ENCODE measurements at places on chromosomes 12 and 14.

DNA sequence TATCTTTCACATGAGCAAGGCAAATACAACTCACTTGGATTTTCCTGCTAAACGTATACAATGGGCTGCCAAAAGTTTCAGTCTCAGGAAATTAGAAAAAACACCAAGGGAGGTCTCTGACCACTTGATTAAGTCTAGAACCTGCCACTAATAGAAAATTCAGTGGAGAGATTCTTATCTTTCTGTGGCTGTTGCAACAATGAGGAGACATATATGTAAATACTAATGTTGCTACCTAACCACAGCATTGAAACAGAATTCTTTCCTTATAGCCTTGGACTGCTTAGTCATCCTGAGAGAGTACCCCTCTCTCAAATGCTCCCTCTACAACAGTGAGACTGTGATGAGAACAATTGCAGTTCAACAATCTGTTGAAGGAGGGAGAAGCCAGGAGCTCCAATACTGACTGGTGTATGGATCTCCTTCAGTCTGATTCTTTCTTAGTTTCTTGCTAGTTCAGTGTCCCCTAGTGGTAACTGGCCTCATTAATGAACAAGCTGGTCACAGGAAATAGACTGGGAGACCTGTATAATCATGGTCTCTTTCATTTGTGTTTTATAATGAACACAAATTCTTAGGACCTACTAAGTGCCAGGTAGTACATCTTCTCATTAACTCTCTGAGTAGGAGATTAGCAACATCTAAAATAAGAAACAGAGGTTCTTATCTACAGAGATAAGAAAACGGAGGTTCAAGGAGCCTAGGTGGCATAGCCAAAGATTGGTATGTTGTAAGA, 164.5 kb downstream of the SLC38A4 start:
- no peak for DNase-seq

DNA sequence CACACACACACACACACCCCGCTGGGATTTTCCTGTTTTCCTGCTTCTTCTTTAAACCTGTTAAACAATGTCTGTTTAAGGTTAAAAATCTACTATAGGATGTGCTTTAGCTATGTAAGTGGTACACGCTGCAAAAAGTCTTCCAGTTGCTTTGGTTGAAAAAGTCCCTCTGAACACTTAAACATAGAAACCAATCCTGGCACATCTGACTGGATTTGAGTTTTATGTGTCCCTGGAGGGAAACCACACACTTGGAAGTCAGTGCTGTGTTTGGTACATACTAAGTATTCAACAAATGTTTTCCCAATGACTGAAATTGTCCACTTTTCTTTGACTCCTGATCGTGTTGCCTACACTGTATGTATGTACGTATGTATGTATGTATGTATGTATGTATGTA, 22.0 kb downstream of the CFL2 start:
- DNase-seq = no peak

DNA sequence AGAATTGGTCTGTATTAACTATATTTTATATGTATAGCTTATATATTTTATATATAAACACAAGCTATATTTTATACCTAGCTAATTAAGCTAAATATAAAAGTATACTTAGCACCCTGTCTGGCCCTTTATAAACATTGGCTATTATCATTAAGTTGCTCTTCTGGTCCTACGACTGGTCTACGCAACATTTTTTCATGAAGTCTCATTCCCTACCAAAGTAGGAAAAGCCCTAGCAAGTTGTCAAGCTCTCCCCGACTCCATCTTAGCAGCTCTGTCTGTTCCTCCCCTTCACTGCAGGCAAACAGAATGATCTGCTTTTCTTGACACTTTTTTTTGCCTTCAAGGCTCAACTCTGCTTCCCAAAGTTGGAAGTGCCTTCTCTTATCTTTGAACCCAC, 36.7 kb upstream of the ELK3 start:
- DNase-seq = no peak

GRCh38 chr12:2264651-2265232, 212.0 kb downstream of the CACNA1C start:
- DNase-seq = no peak

GRCh38 chr12:113852695-113853490, 113.2 kb downstream of the RBM19 start:
- no peak for DNase-seq

GRCh38 chr12:68675101-68675842, 11.5 kb upstream of the NUP107 start:
- peak; percentile 53 for DNase-seq

DNA sequence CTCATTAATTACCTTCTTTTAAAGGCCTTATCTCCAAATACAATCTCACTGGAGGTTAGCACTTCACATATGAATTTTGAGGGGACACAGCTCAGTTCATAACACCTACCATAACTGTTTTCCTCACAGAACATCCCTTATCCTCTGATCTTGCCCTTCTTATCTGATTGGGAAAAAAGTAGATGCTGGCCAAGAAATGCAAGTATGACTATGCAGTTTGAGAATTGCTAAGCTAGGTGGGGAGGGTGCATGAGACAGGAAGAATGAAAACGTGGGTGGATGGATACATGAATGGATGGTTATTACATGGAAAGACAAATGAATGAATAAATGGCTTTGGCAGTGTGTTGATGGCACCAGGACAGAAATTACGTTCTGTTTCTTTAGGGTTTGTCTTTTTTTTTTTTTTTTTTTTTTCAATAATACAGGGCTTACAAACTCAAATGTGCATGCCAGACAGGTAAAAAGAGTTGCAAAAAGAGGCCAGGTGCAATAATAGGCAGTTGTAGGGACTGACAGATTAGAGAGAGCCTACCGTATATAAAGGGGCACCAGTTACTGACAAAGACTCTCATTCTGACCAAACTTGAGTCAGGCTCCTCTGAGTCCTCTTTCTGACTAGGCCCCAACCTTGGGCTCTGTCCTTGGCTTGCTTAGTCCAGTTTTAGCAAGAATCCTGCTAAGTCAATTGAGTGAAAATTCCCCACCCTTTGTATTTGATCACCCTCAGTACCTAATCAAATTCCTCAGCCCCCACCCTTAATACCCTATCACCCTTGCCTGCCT, 304.9 kb downstream of the ZFP36L1 start:
- DNase-seq = no peak

- no peak for DNase-seq
Measured at GRCh38 chr14:54727929-54728328, 161.0 kb downstream of the SAMD4A start.

DNA sequence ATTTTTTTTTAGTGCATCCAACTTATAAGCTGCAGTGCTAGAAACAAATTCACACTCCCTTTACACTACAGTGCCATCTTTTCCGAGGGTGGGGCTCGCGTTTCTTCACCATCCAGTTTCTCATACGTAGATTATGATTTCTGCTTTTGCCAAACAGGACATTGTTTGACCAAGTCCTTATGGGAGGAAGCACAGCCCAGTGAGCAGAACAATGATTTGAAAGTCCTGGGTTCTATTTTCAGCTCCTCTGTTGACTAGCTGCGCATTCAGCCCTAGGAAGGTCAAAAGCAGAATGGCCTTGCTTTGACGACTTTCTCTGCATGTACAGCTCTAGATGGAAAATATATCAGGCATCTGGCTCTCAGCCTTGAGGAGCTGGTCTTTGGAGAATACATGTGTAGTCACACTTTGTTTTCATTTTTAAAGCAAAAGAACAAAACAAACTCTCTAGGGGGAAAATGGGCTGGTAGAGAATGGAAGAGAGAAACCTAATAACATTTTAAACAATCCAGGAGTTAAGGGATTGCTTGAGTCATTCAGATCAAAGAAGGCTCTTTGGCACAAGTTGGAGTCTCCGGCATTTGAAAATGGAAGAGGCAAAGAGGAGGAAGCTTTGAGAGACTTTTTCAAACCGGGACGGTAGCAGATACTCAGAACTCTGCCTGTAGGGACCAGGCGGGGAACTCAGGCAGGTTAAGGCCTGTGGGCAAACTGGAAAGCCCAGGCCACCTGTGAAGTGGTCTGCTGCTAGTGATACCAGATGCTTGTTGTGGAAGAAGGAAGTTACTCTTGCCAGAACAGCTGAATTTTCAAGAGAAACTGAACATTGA, 257.3 kb upstream of the PLEKHG7 start:
- no peak for DNase-seq

GRCh38 chr14:56005191-56006053, 112.8 kb upstream of the PELI2 start:
- DNase-seq = no peak

DNA sequence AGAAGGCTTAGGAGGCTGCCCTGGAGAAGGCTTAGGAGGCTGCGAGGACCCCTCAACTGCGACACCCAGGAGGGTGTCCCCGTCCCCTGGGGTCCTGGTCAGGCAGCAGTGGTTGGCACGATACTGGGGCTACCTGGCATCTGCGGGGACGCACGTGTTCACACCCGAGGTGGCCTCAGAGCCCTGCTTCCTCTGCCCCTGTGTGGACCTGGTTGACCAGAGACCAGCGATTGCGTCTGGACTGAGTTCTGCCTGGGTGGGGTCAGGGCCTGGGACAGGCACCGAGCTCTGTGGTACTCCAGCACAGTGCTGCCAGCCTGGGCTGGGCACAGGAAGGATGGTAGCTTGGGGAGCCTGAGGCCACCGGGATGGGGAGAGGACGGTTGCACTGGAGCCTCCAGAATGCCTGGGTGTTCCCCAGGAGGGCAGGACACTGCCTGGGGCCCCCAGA, 735 bp downstream of the ASPG start:
- no peak for DNase-seq

DNA sequence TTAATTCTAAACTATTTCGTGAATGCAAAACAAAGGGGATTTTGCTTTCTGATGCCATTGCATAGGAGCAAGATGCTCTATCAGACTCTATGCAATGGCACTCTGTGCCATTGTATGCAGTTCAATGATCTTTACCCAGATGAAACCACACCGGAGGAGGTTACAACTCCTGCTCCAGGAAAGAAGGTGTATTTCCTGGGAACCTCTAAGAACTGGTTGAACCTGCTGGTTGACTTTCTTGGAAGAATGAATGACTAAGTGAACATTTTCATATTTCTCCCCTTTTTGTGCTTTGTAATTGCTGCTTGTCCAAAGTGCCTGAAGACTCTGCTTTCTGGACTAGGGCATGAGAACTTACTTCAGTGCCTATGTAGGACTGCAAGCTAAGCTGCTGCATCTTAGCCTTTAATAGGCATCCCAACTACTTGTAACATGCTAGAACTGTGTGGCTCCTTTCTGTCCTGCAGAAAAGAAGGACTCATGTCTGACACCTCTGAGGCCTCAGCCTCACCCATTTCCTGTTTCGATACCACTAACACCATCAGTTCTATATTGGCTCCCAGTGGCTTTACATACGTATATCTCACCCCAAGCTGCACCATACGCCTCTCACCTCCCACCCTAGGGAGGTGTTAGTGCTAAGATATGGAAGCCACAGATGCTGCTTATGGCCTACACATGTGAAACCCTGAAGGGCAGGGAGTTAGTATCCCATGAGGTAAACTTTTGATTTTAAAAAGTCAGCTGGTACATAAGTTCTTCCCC, 193.5 kb upstream of the CNOT2 start:
- no peak for DNase-seq

DNA sequence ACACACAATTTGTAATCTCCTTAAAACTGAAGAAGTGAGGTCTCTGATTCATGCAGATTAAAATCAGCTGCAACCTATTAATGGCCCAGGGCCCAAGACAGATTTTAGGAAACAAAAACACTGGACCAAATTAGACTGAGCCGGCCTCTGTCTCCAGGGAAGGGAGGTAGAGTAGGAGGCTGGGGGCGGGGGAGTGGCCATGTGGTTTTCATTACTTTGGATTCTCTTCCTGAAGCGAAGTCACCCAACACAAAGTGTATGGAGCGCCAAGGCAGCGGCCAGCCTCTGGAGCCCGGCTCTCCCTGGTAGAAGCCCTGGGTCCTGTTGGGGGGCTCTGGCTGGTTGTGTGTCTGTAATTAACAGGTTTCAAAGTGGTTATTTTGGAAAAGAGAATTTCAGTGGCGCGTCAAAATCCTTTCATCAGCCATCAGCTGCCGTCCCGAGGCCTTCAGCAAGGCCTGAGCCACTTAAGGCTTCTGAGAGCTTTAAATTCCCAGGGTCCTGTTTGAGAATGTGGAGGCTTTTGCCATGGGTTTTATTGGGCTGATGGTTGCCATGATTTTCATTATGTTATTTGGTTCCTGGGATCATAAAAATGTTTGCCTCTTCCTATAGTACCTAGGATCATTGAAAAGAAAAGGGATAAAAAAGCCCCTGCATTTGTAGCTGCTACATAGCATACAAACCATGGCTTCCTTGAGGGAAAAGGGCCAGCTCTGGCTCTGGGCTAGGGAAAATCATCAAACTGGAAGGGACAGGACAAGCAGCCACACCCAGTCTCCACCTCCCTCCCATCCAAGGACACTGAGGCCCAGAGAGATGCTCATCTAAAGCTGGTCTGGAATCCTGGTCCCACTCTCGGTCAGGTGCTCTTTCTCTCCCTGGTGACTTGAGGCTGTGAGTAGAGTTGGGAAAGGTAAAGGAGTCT, 282.4 kb downstream of the ZFP36L1 start:
- DNase-seq = no peak

GRCh38 chr14:24947131-24947530, 102.8 kb downstream of the STXBP6 start:
- no peak for DNase-seq

GRCh38 chr12:1843641-1844005, 23.3 kb downstream of the LRTM2 start:
- no peak for DNase-seq

DNA sequence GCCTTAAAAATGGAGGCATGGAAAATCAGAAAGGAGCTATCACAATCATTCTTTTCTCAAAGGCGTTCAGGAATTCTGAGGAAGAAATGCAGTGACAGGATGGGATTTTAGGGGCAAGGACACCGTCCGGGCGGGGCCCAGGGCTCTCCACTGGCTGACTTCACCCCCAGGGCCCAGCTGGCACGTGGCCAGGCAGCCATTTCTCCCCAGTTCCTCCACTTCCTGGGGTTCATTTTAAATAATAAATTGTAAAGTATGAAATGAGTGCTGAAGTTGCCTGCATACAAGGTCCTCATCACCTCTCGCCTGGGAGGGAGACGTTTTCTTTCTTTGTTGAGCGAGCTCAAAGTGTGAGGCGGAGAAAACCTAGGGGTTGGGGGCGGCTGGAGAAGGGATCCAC, 73.8 kb downstream of the WDR20 start:
- no peak for DNase-seq

GRCh38 chr12:2582631-2583030, 212.1 kb upstream of the FKBP4 start:
- no peak for DNase-seq

GRCh38 chr12:13023811-13024530, 20.2 kb upstream of the FAM234B start:
- DNase-seq = no peak

- DNase-seq = no peak
Measured at GRCh38 chr12:2248087-2248900, 195.5 kb downstream of the CACNA1C start.

DNA sequence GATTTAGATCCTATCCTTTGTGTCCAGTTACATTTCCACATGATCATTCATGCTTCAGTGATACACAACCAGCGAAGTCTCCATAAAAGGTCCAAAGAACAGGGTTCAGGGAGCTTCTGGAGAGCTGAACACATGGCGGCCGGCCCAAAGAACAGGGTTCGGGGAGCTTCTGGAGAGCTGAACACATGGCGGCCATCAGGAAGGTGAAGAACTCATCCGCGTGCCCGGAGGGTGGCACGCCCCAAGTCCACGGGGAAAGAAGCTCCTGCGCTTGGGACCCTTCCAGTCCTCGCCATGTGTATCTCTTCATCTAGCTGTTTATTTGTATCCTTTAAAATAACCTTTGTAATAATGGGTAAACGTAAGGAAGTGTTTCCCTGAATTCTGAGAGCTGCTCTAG, 91.9 kb upstream of the FLRT2 start:
- DNase-seq = no peak

GRCh38 chr14:99522457-99522891, 41.3 kb downstream of the CCNK start:
- DNase-seq = no peak

GRCh38 chr14:27243365-27243764, 645.5 kb upstream of the NOVA1 start:
- no peak for DNase-seq
